ENCODE measurements at places on chromosomes 1 and 21.

- no peak for DNase-seq
Measured at GRCh38 chr1:110185181-110185580, 24.9 kb upstream of the KCNC4 start.

DNA sequence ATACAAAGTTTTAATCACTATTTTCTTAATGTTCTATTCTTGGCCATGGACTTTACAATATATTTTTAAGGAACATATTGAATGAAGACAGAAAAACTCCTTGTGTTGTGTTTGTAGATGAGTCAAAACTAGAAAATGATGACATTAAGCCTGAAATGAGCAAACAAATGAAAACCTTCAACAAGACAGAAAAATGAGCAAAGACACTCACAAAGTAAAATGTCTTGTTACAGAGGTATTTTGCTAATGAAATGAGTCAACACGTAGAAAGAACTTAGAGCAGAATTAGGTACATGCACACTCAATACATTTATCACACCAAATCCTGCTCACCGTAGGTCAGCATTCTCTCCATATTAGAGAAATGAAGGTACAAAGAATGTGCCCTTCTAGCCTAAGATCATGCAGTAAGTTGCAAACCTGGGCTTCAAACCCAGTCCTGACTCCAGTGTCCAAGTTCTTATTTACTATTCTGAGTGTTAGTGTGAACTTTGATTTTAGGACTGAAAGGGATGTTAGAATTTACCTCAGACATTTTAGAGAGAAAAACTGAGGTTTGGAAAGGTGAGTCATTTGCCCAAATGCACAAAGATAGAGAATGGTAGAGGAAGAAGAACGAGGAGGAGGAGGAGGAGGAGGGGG, 133.9 kb upstream of the SGIP1 start:
- no peak for DNase-seq

GRCh38 chr1:230342019-230342418, 84.1 kb downstream of the PGBD5 start:
- no peak for DNase-seq

DNA sequence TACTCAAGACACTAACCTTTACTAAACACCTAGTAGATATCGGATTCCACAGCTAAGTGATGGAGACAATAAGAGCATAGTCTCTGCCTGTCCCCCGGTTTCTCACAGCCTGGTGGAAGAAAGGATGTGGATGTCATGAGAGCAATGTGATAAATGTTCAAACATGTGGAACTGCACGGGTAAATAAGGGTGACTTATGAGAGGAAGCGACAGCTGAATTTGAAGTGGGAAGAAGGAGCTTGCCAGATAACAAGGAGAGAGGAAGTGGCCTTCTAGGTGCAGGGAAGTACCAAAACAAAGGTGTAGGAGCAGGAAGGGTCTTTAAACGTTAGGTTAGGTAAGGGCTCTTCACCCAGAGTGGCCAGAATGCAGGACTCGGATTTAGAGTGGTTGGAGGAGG, 178.6 kb upstream of the NRIP1 start:
- no peak for DNase-seq

DNA sequence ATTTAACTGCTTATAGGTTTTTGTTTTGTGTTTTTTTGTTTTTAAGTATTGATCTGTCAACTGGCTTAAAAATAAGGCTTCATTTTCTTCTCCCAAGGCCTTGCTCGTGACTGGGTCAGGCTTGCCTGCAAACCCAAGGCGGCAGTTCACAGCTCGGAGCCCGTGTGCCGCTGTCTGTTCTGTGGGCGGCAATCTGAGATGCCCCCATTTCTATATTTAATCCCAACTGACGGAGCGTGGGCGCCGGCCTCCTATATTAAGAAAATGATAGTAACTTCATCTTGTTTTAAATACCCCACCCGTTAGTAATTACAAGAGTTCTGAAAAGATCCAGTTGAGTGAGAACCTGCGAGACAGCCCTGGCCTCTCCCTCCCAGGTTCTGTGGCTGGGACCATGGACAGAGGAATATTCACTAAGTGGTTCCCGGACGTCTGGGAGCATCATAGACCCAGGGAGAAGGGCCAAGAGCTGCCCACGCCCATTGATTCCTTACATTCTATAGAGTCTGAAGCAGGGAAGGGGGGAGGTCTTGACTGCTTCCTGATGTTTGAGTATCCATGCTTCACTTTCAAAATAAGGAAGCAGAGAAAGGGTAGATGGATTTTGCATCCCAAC, 42.6 kb upstream of the GPR153 start:
- no peak for DNase-seq

DNA sequence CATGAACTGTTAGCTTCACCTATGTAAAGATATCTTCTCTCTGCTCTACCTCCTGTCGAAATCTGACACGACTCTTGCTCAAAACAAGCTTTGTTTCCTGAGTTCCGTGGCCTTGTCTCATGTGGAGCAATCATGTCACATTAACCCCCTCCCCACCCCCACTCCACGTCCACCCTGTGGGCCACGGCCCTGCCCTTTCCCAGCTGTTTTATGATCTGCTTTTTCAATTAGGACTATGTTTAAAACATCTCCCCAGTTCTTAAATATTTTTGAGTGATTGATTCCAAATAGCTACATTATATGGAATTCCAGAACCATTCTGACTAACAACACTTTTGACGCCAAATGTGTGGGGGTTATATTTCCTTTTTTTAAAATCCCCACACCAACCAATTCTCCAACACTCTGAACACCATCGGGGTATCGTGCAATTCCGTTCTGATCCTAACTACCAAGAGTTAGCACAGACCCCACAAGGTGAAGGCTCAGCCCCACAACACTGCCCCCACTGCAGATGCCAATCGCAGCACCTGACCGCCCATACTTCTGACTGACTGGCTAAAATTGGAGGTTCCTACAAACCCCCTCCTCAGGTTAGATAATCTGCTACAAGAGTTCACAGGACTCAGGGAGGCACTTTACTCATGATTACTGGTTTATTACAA, 12.7 kb upstream of the S100A8 start:
- DNase-seq, result no peak

DNA sequence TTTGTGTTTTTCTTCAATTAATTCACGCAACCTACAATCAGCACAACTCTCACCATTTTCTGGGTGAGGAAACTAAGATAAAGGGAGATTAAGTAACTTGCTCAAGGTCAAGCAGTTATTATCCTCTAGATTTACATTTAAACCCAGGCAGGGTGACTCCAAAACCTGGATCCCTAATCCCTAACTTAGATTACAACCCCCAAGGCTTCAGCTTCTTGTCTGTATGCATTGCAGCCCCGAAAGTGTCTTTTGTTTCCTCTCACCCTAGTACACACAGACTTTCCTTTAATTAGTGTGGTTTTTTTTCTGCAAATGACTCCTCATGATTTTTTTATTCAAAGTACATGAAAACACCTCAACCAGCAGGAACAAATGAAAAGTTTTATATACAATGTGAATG, 748.6 kb upstream of the ADGRL2 start:
- no peak for DNase-seq

- no peak for DNase-seq
Measured at GRCh38 chr1:27398405-27399149, 6.2 kb downstream of the GPR3 start.

GRCh38 chr1:145759721-145760120, 40.4 kb downstream of the CD160 start:
- no peak for DNase-seq

DNA sequence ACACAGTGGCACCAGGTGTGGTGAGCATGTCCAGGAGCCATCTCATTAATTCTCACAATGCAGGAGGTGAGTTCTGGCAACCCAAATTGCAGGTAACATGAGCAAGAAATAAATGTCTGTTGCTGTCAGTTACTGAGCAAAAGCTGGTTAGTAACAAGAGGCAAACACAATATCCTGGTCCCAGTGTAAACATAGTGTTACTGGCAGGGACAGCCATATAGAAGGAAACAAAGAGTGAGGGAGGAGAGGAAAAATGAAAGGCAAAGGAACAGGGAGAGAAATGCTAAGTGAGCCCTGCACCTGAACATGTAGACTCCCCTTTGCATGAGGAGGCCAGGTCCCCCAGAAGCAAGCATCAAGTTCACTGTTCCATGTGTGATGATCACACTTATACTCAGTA, 203.6 kb downstream of the TRABD2B start:
- DNase-seq, result no peak

- DNase-seq, result no peak
Measured at GRCh38 chr1:227869851-227870305, 54.4 kb downstream of the PRSS38 start.

DNA sequence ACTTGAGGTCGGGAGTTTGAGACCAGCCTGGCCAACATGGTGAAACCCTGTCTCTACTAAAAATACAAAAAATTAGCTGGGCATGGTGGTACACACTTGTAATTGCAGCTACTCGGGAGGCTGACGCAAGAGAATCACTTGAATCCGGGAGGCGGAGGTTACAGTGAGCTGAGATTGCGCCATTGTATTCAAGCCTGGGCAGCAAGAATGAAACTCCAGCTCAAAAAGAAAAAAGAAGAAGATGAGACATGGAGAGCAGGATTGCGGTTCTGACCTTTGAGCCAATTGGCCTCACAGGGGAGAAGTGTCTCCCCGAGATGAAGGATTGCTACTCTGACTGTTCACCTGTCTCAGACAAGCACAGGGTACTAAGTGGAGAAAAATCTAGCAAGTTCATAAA, 6.6 kb downstream of the SCCPDH start:
- DNase-seq, result no peak
